ENCODE measurements at places on chromosomes 6 and 20. TPM values are rescaled to one million over a fixed set of nuclear protein-coding genes. Genes with fewer than 3 reads are reported as not detected.

Gene MYLK4
- polyA plus RNA-seq, result 1.2 TPM

Gene PLAGL2
- 4.6 TPM for polyA plus RNA-seq

Gene TNFRSF6B
- polyA plus RNA-seq, result 45.5 TPM

Gene SCRT2
- not detected for polyA plus RNA-seq

- no peak for DNase-seq
Measured at GRCh38 chr6:155106456-155107115, 111.5 kb downstream of the TIAM2 start.

Gene COL21A1
- polyA plus RNA-seq, result 5.3 TPM

GRCh38 chr20:7257692-7258466, 490.4 kb downstream of the BMP2 start:
- no peak for DNase-seq

GRCh38 chr20:8601542-8601912, 467.4 kb upstream of the PLCB4 start:
- DNase-seq, result no peak

Gene SUMO4
- polyA plus RNA-seq, result 0.11 TPM

DNA sequence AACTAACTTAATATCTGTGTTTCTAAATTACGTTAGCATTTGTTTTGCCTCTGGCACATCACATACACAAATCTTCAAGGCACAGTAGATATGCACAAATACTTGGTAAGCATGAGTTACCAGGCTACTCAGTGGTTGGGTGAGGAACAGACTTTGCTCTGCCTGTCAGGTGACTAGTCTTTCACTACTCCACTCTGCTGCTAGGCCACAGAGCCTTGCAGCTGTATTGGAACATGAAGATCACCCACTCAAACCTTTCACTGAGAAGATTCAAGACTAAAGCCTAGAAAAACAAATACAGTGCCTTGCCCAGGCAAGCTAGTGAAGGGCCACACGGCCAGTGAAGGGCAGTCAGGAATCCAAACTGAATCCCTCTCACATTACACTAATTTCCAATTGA, 47.0 kb downstream of the DTNBP1 start:
- no peak for DNase-seq

Gene SLC35F1
- 0.04 TPM for polyA plus RNA-seq

DNA sequence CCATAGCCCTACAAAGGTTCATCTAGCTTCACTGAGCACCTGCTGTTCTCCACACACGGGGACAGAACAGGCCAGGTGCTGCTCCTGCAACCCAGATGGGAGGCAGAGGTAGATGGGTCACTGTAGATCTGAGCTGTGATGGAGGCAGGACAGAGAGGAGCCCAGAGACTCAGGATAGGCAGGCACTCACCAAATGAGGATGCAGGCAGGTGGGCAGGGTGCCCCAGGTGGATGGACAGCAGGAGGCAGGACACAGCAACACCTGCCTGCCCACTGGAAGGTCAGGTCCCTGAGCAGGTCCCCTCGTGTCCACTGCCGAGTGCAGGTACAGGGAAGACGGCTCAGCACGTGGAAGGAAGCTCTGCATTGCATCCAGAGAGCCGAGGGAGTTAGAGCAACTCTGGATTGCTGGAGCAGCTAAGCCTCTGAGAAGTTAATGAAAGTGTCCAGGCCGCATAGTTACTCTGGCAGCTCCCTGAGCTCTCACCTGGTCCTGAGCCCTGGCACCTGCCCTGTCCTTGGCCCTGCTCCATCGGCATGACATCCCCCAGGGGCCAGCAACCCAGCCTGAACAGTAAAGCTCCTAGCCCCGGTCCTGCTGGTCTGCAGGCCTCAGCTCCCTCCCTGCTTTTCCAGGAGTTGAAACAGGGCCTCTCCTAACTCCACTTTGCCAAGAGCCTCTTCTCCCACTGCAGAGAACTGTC, 4.9 kb upstream of the YTHDF1 start:
- no peak for DNase-seq
